ENCODE measurements at places on chromosomes 1 and 21.
A peak's percentile ranks its signal among the peaks of the same experiment; 100 is the strongest.

- DNase-seq, result no peak
Observed at GRCh38 chr1:31036749-31037500, 28.6 kb downstream of the PUM1 start.

GRCh38 chr1:168766568-168766967 lies 37.6 kb upstream of the DPT start:
- DNase-seq, result no peak

GRCh38 chr1:221672239-221672645 lies 69.6 kb downstream of the DUSP10 start:
- DNase-seq, result no peak

DNA sequence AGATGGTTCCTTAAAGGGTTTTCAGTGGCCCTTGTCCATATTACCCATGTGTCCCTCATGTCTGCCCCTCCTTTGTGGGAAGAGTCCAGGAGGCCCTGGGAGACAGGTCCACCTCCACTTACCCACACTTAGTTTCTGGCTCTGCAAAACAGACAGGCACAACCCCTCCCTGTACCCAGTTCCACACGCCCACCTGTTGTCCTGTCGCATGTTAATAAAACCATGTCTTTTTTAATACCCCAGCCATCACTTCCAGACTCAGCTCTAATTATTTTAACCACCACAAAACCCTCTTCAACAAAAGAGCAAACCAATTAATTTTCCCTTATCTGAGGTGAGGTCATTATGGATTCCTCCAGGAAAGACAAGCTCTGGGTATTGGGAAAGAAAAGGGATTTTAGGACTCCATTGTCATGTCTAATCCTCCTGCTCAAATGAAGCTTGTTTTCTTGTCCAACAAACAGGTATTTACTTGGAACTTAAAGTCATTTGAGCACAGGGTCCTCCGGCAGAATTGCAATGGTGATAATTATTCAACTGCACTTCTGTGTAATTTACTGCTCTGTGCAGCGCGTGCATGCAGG lies 68.9 kb downstream of the CCDC185 start:
- DNase-seq, result no peak

DNA sequence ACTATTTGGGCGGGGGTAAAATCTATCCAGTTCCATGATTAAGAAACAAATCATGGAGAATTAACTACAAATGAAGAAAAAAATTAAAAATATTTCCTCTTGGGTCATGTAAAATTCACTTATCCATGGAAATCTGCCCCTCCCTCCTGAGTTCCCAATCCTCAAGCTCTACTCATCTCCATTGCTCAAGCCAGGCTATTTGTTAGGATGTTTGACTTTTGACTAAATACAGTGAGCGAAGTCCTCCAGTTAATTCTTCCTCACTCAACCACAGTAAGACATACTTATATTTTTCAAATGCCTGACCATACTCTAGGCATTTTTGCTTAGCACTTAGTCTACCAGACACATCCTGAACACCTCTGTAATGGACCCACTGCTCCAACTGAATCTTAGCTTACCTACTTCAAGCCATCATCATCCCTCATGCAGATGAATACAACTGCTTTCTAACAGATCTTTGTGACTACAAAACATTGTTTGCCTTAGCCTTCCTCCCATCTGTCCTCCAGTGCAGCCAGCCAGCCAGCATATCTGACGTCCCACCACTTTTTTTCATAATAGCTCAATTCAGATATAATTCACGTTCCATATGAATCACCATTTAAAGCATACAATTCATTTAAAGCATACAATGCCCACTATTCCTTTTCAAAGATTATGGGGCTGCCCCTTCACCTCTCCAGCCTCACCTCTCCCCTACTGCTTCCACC lies 154.2 kb downstream of the RERE start:
- no peak for DNase-seq

GRCh38 chr1:17190010-17190995 lies 14.6 kb upstream of the PADI1 start:
- no peak for DNase-seq

GRCh38 chr1:203177036-203177405 lies 1.4 kb upstream of the MYBPH start:
- no peak for DNase-seq

DNA sequence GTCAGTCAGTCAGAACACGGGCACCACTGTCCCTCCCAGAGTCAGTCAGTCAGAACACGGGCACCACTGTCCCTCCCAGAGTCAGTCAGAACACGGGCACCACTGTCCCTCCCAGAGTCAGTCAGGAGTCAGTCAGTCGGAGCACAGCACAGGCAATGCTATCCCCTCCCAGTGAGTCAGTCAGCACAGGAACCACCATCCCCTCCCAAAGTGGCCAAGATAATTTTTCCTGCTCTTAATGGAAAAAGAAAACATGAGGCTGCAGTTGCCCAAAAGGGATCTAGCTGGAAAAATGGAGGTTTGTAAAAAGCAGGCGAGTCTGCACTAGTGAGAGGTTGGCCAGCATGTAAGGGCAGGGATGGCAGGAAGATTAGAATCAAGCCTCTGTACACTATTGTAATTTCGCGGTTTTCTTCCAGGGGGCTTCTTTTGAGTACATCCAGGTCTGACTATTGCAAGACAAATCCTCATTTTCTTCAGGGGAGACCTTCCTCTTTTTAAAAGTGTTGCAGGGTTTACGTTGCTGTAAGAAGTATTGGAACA lies 213.8 kb downstream of the SIPA1L2 start:
- no peak for DNase-seq

DNA sequence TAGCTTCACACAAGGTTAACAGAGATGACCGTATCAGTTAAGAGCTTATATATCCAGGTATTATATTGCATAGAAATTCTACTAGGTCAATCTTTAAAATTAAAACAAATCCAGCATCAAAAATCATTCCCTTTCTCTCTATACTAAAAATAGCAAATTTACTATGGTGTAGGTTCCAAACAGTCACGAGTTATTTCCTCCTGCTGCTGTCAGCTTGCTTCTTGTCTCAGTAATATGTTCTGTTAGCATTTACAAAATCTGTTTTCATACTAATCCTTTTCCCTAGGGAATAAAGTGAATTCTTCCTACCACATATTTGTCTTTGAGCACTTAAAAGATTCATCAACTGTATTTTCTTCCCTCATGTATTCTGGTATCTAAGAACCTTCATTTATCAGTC lies 2.5 kb downstream of the WDR26 start:
- no peak for DNase-seq

DNA sequence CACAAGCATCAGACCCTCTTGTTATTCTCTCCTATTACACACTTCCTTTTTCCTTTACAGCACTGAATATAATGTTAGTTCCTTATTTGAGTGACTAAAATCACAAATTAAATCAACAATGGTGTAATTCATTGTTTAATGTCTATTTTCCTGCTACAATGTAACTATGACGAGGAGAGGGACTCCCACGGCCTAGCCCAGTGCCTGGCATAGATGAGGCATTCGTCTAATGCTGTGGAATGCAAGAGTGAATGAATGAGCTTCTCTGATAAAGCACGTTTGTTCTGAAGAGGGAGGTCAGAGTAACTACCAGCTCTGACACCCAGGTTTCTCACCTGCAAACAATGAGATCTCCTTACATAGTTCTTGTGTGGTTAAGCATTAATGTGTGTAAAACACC lies 479.4 kb downstream of the OMA1 start:
- DNase-seq, result no peak

GRCh38 chr1:183694066-183694465 lies 41.0 kb upstream of the APOBEC4 start:
- DNase-seq, result no peak

DNA sequence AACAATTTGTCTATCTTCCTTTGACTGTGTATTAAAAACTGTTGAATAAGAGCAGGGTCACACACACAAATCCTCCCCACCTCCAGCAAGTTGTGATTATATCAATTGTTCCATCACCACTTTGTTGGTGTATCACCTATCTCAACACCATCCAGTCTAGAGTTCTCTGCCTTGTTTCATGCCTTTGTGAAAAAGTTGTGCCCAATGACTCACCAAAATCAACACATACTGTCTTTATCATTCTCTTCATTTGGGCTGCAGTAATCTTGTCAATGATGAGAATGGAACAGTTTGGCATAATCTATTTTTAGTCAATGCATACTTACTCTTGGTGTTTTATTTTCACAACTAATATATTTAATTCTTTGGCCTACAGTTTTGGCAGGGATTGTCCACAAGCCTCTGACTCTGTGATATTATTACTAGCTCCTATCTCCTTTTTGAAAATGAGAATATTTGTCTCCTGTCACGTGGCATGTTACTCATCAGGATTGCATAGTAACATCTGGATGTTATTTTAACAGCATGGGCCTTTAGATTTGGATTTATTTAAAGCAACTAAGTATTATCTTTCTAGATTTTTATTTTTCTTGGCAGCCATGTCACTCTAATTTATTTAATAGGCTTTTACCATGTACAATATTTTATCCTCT lies 5.1 kb downstream of the C1orf87 start:
- DNase-seq, result no peak

GRCh38 chr1:29523576-29523975 lies 287.3 kb downstream of the PTPRU start:
- DNase-seq, result no peak

GRCh38 chr1:51230501-51231078 lies 5.5 kb upstream of the RNF11 start:
- no peak for DNase-seq

DNA sequence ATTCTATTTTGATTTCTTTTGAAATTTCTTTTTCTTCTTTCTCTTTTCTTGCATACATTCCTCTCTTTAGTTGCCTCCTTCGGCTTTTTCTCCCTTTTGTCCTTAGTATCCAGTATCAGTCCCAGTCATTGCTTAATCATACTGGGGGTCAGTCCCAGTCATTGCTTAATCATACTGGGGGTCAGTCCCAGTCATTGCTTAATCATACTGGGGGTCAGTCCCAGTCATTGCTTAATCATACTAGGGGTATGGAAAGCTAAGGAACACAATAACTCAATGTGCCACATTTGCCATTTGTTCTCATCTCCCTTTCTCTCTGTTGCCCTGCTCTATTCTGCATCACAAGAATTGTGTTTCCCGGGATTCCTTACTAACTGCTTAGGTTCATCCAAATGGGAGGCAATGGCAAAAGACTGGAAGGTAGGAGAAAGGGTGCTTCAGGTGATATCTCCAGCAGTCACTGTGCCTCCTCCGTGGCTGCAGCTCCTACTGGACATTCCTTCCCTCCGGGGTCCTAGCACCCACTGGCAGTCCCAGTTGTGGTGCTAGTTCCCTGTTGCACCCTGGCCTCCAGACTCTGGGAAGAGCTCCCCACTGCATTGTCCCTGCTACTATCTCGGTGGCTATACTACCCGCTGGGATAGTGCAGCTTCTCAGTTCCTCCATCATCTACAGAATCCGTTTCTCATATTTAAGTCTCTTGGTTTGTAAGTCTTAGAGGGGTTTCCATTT lies 32.6 kb upstream of the LAMC1 start:
- no peak for DNase-seq

- no peak for DNase-seq
Observed at GRCh38 chr1:219480011-219480410, 132.9 kb downstream of the ZC3H11B start.

- DNase-seq, result no peak
Observed at GRCh38 chr1:28032281-28032680, 56.1 kb downstream of the EYA3 start.

GRCh38 chr1:10504249-10504648 lies 29.5 kb downstream of the PEX14 start:
- no peak for DNase-seq

DNA sequence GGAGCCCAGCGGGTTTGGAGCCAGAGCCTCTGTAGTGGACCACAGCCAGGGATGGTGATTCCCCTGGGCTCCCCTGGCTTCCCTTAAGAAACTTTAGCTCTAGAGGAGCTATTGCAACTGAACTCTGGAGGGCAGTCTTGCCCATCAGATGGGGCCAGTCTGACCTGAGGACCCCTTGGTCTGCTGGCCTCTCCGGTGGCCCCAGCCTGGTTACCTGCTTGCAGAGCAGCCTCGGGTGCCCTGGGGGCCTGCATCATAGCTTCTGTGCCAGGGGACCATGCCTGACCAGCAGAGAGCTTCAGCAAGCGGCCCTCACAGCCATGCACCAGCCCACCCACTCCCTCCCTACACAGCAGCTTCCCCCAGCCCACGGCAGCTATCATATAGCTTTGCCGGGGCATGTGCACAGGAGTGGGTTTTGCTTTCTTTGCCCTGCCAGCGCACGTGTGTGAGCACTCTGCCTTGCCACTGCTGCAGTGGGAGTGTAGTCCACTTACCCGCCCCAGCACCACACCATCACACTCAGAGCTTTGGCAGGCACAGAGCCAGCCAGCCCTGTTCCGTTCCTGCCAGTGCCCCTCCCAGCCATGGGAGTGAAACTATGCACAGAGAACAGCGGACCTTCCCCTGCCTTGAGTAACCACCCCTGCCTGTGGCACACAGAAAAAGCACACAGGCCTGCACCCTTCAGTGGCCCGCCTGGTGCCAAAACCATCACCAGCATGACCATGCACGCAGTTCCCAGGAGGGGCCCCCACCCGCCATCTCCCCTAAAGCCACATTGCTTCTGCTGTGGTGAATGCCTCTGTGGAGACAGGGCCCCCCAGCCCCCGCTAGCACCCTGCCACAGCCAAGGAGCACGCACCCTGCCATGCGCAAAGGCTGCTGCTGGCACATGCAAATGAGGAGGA lies 442.9 kb upstream of the NEGR1 start:
- no peak for DNase-seq

DNA sequence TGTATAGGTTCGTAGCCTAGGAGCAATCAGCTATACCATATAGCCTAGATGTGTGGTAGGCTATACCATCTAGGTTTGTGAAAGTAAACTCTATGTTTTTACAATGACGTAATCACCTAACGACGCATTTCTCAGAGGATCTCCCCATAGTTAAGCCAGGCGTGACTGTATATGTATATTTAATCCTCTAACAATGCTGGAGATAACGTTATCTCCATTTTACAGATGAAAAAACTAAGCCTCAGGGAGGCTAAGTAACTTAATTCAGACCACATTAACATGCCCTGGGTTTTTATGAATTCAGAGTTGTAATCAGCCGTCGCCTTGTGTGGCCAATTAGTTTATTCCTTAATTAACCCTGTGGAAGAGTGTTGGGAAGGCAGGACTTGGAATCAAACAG lies 107.7 kb upstream of the PLXNA2 start:
- no peak for DNase-seq

DNA sequence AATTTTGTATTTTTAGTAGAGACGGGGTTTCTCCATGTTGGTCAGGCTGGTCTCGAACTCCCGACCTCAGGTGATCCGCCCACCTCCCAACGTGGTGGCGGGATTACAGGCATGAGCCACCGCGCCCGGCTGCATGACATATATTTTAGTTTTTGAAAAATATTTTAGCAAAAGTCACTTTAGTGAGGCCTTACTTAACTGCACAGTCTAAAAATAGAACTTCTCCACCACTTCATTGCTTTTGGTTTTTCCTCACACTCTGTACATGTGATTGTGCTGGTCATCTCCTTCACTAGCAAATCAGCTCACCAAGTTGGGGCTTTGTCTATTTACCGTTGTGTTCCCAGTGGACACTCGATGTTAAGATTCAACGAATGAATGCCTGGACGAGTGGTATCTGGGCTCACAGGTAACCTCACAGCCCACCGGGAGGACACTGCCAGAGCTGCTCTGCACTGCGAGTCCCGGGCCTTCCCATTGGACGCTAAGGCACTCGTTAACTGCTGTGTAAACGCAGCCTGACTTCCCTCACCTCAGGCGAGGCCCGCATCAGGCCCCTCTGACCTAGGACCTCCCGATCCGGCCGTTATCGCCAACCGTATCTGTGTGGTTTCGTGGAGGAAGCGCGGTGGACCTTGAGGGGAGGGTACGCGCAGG lies 14.0 kb upstream of the ZNF692 start:
- peak; percentile 49 for DNase-seq

- peak; percentile 69 for DNase-seq
Observed at GRCh38 chr1:21324368-21325141, 34.3 kb upstream of the ECE1 start.

- DNase-seq, result no peak
Observed at GRCh38 chr1:174206148-174206836, 47.0 kb downstream of the RABGAP1L start.
